ENCODE measurements at places on chromosomes 4 and X.
A peak's percentile ranks its signal among the peaks of the same experiment; 100 is the strongest.

- no peak overlapping the region for H3K4me3 ChIP-seq
- H3K27me3 ChIP-seq = no peaks in the 10 kb centered on the region
- H3K36me3 ChIP-seq = no peaks in the 10 kb centered on the region
- no peak for DNase-seq
Measured at GRCh38 chr4:108833046-108833445, 70.2 kb upstream of the ETNPPL start.

GRCh38 chrX:139538907-139539790 is 8.6 kb downstream of the F9 start:
- no peak overlapping the region for H3K4me3 ChIP-seq
- no peak overlapping the region for H3K27ac ChIP-seq
- DNase-seq = no peak
- no peaks in the 10 kb centered on the region for H3K4me1 ChIP-seq

- H3K27ac ChIP-seq = no peak overlapping the region
- no peaks in the 10 kb centered on the region for H3K36me3 ChIP-seq
- H3K4me3 ChIP-seq = no peak overlapping the region
- DNase-seq = peak; percentile 98
Measured at GRCh38 chr4:184263910-184264732, 46.4 kb upstream of the ENPP6 start.

- H3K4me3 ChIP-seq = no peak overlapping the region
- H3K36me3 ChIP-seq = no peaks in the 10 kb centered on the region
- no peaks in the 10 kb centered on the region for H3K4me1 ChIP-seq
- DNase-seq = no peak
- no peak overlapping the region for H3K27ac ChIP-seq
Measured at GRCh38 chr4:124762956-124763355, 50.4 kb upstream of the ANKRD50 start.

- peaks cover 45% of the 10 kb centered on the region for H3K4me1 ChIP-seq
- H3K27me3 ChIP-seq = no peaks in the 10 kb centered on the region
- DNase-seq = peak; percentile 83
- no peaks in the 10 kb centered on the region for H3K36me3 ChIP-seq
- H3K27ac ChIP-seq = no peak overlapping the region
- no peak overlapping the region for H3K4me3 ChIP-seq
Measured at GRCh38 chrX:130100180-130100579, 10.1 kb downstream of the ELF4 start.

DNA sequence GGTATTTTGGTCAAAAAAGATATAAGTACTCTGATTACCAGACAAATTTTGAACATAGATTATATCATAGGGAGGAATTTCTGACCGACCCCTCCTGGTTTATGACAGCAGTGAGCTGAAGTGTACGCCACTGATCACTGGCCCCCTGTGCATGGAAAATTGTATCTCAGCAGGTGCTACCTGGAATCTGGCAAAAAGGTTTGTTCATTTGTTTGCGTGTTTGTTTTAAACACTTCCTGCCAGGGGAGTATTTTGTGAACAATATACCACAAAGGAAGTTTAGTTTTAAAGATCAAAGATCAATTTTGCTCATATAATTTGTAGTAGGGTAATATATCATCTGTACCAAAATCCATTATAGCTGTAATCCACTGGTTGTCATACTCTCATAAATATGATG is 219.7 kb upstream of the TENM3 start:
- H3K27ac ChIP-seq = no peak overlapping the region
- H3K27me3 ChIP-seq = no peaks in the 10 kb centered on the region
- DNase-seq = no peak
- H3K36me3 ChIP-seq = no peaks in the 10 kb centered on the region
- no peaks in the 10 kb centered on the region for H3K4me1 ChIP-seq

All from suprapubic skin (tissue), 4 donors.